IPS-NIHi11 (cell line): ENCODE measurements at places on chromosomes 3 and 15.

GRCh38 chr3:143139762-143140161, 20.2 kb downstream of the CHST2 start:
- no peak for DNase-seq

DNA sequence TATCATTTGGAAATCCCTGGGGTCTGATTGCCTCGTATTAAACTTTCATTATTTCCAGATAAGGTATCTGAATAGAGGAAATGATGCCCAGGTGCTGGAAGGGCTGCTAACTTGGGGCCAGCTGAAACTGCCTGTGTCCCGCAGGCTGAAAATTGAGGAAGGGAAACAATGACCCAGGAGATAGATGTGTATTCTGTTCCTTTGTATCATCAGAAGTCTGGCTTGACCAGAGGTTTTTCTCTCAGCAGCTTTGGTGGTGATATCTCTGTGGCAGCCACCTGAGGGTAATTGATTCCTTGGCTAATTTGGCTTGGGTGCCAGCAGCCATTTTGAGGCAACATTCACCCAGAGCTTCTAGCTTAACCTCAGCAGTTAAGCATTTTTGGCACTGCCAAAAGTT, 90.0 kb upstream of the STT3B start:
- DNase-seq = no peak

- DNase-seq = no peak
These were observed 2.4 kb upstream of the ADAMTSL3 start for GRCh38 chr15:83651541-83651940.

- DNase-seq = peak; percentile 32
These were observed 773.8 kb downstream of the MECOM start for GRCh38 chr3:168889666-168890065.

GRCh38 chr3:134328147-134328591, 46.1 kb downstream of the AMOTL2 start:
- no peak for DNase-seq

GRCh38 chr15:31106495-31107300, 5.2 kb upstream of the TRPM1 start:
- no peak for DNase-seq

DNA sequence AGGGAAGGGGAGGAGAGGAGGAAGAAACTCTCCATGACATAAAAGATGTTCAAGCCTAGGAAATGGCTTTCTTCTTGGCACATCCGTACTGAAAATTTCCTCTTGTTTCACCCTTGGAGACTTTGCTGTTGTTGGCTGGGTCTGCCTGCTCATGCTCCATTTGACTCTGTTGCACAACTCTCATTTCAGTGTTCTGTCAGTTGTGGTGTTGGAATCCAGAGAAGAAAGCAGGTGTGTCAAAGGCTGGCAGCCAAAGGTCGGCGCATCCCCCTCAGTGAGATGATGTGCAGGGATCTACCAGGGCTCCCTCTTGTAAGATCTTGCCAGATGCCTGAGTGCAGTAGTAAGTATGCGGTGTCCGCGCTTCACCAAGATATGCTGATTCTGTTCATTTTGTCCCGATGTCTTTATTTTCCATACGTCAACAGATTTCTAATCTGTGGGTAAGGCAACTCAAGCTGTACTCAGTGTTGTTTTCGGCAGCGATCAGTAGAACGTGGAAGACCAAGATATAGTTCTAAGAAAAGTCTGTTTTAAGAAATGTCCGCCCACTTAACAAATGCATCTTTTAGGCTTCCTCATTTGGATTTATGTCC, 265.2 kb upstream of the GOLGA6L4 start:
- no peak for DNase-seq

DNA sequence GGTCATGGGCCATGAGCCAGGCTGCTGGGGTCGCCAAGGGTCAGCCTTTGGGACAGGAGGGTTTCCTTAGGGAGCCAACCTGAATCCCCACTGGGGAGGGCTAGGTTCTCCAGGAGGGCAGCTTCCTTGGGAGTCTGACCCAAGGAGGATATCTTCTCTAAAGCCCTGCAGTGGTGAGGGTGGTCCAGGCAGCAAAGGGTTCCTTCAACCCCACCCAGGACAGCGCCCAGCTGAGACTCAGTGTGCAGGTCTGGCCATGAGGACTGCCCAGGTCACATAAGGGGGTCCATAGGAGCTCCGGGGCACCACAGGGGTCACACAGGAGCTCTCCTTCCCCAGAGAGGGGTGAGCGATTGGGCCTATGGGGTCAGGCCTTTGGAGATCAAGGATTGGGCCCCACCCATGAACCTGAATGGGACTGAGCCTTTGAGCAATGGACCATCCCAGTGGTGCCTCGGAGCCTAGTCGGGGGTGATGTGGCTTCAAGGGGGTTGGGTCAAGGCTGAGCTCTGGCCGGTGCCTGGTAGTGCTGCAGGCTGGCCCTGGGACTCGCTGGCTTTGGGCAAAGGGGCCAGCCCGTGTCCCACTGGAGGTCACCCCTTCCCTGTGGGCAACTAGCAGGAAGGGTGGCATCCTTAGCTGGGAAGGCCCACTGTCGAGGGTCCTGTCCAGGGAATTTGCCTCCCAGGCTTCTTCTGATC, 216.5 kb downstream of the SNRPN start:
- DNase-seq = no peak

- no peak for DNase-seq
These were observed 280.0 kb upstream of the P2RY1 start for GRCh38 chr3:152554980-152555379.

DNA sequence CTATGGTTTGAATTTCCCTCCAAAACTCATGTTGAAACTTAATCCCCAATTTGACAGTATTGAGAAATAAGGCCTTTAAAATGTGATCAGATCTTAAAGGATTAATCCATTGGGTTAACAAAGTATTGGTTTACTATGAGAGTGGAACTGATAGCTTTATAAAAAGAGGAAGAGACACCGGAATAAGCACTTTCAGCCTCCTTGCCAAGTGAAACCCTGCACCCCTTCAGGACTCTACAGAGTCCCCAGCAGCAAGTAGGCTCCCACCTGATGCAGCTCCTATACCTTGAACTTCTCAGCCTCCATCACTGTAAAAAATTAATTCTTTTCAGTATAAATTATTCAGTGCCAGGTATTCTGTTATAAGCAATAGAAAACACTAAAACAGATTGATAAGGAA, 348.3 kb downstream of the CGGBP1 start:
- no peak for DNase-seq

- no peak for DNase-seq
These were observed 222.0 kb downstream of the MCTP2 start for GRCh38 chr15:94453227-94453988.

DNA sequence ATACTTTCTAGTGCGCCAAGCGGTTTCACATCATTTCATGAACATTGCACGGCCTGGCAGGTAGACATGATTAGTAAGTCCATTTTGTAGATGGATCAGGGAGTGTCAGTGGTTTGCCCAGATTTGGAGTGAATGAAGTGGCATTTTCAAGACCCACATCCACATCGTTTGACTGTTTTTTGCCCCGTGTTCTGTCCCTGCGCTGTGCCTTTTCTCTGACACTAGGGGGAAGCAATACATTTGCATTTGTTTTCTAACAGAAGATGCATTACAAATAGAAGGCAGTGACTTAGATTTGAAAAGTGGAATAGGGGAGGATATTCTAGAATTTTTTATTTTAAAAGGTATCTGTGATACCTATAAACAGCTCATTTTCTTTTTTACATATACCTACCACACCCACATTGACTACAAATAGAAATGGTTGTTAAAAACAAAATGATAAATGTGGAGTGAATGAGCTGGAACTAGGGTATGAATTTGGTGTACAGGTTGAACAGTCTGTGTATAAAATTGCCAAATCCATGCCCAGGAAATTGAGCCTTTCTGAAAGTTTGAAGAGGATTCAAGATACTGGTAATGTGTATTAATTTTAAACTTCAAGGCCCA, 98.0 kb downstream of the USP13 start:
- DNase-seq = peak; percentile 23

DNA sequence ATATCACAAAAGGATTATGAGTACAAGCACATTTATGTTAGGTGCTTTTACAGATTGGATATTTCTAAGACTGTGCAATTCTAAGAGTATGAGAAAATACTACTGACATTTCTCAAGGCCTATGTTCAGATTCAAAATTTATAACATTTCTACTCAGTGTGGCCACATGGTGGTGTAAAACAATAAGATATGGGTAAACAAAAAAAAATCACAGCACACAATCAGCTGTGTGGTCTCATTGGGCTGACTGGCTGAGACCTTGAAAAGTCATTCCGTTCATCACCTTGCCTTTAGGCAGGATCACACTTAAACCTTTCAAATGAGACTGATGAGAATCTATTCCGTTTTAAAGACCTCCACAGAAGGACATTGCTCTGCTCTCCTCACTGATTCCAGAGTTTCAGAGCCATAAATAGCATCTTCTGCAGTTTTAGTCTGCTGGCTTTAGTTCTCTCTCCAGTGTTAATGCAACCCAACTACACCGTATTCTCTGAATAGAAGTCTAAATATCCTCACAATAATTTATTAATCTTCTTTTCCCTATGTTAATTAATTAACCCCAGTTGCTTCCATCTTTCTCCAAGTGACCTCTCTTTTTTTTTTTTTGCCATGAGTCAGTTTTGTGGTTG, 158.2 kb downstream of the SPATA16 start:
- peak; percentile 17 for DNase-seq

- DNase-seq = no peak
These were observed 80.7 kb downstream of the NR2E3 start for GRCh38 chr15:71891026-71891425.

- no peak for DNase-seq
These were observed 24.9 kb downstream of the CXCR6 start for GRCh38 chr3:45968149-45968548.

- no peak for DNase-seq
These were observed 67.6 kb downstream of the HES1 start for GRCh38 chr3:194203482-194204041.

- DNase-seq = no peak
These were observed 8.8 kb downstream of the ABHD6 start for GRCh38 chr3:58246148-58247047.

DNA sequence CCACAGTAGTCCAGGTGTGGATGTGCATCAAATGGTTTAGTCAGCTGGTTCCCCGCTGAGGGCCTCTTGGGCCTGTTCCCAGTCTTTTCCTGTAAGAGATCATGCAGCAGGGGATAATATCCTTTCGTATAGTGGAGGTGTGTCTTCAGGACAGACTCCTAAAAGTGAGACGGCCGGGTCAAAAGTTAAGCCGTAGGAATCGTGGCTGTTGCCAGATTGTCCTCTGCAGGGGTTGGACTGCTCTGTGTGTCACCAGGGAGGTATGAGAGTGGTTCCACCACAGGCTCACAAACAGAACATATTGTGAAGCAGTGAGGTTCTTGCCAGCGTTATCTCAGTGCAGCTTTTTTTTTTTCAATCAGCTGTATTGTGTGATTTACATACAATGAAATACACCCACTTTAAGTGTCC, 95.0 kb downstream of the VGLL4 start:
- DNase-seq = peak; percentile 33

- no peak for DNase-seq
These were observed 470.2 kb downstream of the MAGI1 start for GRCh38 chr3:65568497-65568896.

GRCh38 chr15:84859144-84859543, 25.3 kb upstream of the SLC28A1 start:
- peak; percentile 59 for DNase-seq

GRCh38 chr3:12239301-12239700, 49.6 kb upstream of the PPARG start:
- DNase-seq = no peak

- DNase-seq = no peak
These were observed 33.2 kb downstream of the OXNAD1 start for GRCh38 chr3:16297997-16298885.

DNA sequence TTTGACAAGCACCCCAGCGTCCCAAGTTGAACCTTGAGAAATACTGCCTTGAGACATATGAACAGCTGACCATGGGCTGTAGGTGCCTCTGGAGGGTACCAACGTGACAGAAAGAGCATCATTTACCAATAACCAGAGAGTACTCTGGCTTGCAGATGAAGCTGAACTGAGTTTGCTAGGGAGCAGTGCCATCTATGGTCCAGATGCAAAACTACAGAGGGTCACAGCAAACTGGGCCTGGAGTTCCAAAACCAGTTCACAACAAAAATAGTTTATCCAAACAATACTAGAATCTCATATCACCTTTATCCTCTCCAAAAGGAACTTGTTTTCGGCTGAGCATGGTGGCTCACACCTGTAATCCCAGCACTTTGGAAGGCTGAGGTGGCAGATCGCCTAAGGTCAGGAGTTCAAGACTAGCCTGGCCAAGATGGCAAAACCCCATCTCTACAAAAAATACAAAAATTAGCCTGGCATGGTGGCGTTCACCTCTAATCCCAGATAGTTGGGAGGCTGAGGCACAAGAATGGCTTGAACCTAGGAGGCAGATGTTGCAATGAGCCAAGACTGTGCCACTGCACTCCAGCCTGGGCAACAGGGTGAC, 69.3 kb downstream of the CHAC1 start:
- DNase-seq = peak; percentile 57

GRCh38 chr15:93706495-93707292, 524.7 kb upstream of the MCTP2 start:
- no peak for DNase-seq

DNA sequence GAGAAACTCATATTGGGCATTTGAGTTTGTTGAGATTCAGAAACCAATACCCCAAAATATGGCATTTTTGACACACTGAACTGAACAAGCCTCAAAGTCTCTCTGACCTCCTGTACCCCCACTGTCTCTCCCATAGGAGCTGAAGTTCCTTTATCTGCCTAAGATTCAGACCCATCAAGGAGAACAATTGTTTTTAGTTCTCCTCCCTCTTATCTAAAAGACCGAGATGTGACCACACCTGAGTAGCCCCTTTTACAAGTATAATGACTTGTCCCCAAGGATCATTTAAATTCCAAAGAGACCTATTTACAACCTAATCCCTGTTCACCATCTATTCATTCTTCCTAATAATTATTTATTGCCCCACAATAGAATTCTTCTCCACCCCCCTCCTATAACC, 122.1 kb upstream of the PLAAT1 start:
- no peak for DNase-seq
